ENCODE measurements at places on chromosomes 1 and 21. TPM values are rescaled to one million over a fixed set of nuclear protein-coding genes. Genes with fewer than 3 reads are reported as not detected.

GRCh38 chr1:58905126-58905490 is 121.3 kb upstream of the JUN start:
- H3K4me3 ChIP-seq = no peak overlapping the region
- H3K27ac ChIP-seq = peak overlapping the region; percentile 94
- H3K4me1 ChIP-seq = peaks cover 6% of the 10 kb centered on the region
- no peaks in the 10 kb centered on the region for H3K36me3 ChIP-seq
- no peaks in the 10 kb centered on the region for H3K27me3 ChIP-seq

The AGO4 gene
- total RNA-seq = 15.7 TPM

DNA sequence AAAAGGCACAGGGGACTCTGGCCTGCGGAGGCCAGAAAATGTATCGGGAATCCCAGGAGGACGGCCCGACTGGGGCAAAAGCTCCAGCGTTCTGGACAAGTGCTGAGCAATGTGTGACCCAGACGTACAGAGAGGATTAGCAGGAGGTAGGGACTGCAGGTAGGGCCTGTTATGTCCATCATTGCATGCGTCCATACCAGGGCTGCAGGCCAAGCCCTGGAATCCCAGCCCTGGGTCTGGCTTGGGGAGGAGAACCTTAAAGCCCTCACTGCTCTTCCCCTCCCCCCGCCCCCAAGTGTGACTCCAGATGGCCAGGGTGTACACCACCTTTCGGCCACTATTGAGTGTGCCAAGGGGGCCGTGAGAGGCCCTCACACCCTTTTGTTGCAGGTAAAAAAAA is 2.0 kb downstream of the RNF207 start:
- H3K4me3 ChIP-seq = no peak overlapping the region
- H3K27ac ChIP-seq = no peak overlapping the region
- no peak for DNase-seq
- H3K4me1 ChIP-seq = no peaks in the 10 kb centered on the region
- no peaks in the 10 kb centered on the region for H3K27me3 ChIP-seq

GRCh38 chr1:220119043-220119512 is 25.1 kb downstream of the IARS2 start:
- H3K4me3 ChIP-seq = no peak overlapping the region
- H3K27me3 ChIP-seq = no peaks in the 10 kb centered on the region
- peaks cover 20% of the 10 kb centered on the region for H3K36me3 ChIP-seq

The S100A12 gene
- total RNA-seq = 5.5 TPM

DNA sequence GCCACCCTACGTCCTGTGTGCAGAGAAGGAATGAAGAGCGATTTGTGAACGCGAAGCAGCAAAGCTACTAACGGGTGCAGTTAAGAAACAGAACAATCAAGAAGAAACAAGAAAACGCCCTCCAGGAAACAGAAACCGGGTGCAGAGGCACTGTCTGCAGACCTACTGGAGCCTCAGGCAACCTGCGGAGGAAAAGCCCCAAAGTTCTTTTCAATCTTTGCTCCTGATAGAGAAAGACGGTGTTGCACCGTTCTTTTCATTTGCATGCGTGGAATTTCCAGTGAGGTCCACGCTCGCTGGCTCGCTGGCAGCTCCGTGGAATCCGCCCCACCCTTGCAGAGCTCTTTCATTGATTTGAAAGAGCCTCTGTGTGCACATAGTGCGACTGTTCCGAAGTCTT is 37.0 kb upstream of the PDE9A start:
- H3K27ac ChIP-seq = no peak overlapping the region
- no peak for DNase-seq
- H3K36me3 ChIP-seq = no peaks in the 10 kb centered on the region
- H3K27me3 ChIP-seq = no peaks in the 10 kb centered on the region

The TNFRSF4 gene
- total RNA-seq = 0.59 TPM

GRCh38 chr1:62306065-62306464 is 13.2 kb downstream of the KANK4 start:
- no peaks in the 10 kb centered on the region for H3K27me3 ChIP-seq
- no peaks in the 10 kb centered on the region for H3K36me3 ChIP-seq

- no peaks in the 10 kb centered on the region for H3K4me1 ChIP-seq
- no peaks in the 10 kb centered on the region for H3K36me3 ChIP-seq
- DNase-seq = no peak
- H3K27ac ChIP-seq = no peak overlapping the region
- H3K4me3 ChIP-seq = no peak overlapping the region
Observed at GRCh38 chr1:47871799-47872353, 125.3 kb downstream of the TRABD2B start.

GRCh38 chr1:107434361-107434693 is 293.5 kb downstream of the NTNG1 start:
- no peaks in the 10 kb centered on the region for H3K4me1 ChIP-seq
- no peaks in the 10 kb centered on the region for H3K27me3 ChIP-seq
- no peaks in the 10 kb centered on the region for H3K36me3 ChIP-seq
- DNase-seq = no peak
- H3K27ac ChIP-seq = no peak overlapping the region

GRCh38 chr1:16215882-16216753 is 3.7 kb upstream of the ARHGEF19 start:
- DNase-seq = peak; percentile 86
- H3K36me3 ChIP-seq = no peaks in the 10 kb centered on the region
- no peak overlapping the region for H3K27ac ChIP-seq
- H3K27me3 ChIP-seq = no peaks in the 10 kb centered on the region

GRCh38 chr1:109184687-109185086 is 29.0 kb upstream of the SARS1 start:
- no peaks in the 10 kb centered on the region for H3K27me3 ChIP-seq
- H3K4me3 ChIP-seq = no peak overlapping the region
- no peaks in the 10 kb centered on the region for H3K36me3 ChIP-seq
- peaks cover 14% of the 10 kb centered on the region for H3K4me1 ChIP-seq

GRCh38 chr1:65265651-65266351 is 43.5 kb upstream of the DNAJC6 start:
- H3K4me1 ChIP-seq = peaks cover 23% of the 10 kb centered on the region
- no peak for DNase-seq
- H3K27me3 ChIP-seq = no peaks in the 10 kb centered on the region
- no peaks in the 10 kb centered on the region for H3K36me3 ChIP-seq
- H3K27ac ChIP-seq = peak overlapping the region; percentile 64

The FGGY gene
- 16.0 TPM for total RNA-seq

GRCh38 chr21:34548781-34549376 is 36.9 kb upstream of the KCNE1 start:
- no peak overlapping the region for H3K4me3 ChIP-seq
- H3K36me3 ChIP-seq = no peaks in the 10 kb centered on the region
- no peak for DNase-seq
- H3K4me1 ChIP-seq = peaks cover 44% of the 10 kb centered on the region
- H3K27me3 ChIP-seq = no peaks in the 10 kb centered on the region
- no peak overlapping the region for H3K27ac ChIP-seq

DNA sequence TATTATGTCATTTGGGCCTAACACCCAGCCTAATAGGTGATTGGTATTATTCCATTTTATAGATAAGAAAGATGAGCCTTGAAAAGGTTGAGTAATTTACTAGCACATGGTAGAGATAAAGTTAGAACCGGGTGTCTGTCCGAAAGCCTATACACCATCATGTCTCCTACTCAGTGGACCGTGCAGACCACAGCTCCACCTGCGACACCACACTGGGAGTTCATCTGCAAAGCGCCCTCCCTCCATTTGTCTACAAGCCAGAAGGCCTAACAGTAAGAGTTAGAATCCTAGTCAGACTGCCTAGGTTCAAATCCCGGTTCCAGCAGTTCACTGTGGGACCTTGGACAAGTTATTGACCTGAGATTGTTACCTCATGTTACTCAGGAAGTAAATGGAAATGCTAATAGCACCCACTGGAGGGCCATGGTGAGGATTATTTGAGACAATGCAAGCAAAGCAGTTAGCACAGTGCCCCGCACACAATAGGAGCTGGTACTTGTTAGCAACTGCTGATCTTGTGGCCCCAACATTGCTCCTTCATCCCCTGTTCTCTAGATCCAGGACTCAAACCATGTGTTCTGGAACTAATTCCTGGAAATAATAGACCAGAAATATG is 20.5 kb downstream of the ARMH1 start:
- no peaks in the 10 kb centered on the region for H3K36me3 ChIP-seq
- H3K27ac ChIP-seq = no peak overlapping the region
- no peak overlapping the region for H3K4me3 ChIP-seq
- H3K4me1 ChIP-seq = no peaks in the 10 kb centered on the region
- DNase-seq = no peak
- H3K27me3 ChIP-seq = no peaks in the 10 kb centered on the region

DNA sequence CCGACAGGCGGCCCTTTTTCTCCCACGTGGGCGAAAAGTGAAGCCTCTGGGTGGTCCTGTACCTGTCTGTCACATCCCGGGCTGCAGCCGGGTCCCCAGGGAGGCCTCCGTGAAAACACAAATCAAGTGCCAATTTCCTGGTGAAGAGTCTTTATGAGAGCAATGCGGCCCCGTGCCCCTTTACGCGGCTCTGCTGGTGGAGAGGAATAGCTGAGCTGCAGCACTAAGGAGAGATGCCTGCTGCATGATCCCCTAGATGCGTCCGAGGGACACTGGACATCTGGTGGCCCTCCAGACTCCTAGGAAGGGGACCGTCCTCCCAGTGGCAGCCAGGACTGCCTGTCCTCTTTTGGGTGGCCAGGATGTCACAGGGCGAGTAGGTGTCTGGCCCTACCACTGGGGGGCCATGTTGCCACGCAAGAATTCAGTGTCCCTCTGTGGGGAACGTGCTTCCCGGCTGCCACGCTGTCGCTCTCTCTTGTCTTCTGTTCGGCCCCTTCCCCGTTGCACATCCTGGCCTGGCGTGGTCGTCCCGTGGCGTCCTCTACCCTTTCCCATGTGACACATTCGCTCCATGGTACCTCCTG is 38.7 kb downstream of the COL18A1 start:
- H3K4me3 ChIP-seq = no peak overlapping the region
- no peaks in the 10 kb centered on the region for H3K36me3 ChIP-seq
- no peak overlapping the region for H3K27ac ChIP-seq
- H3K4me1 ChIP-seq = no peaks in the 10 kb centered on the region

- no peak for DNase-seq
- H3K4me1 ChIP-seq = no peaks in the 10 kb centered on the region
- H3K27ac ChIP-seq = no peak overlapping the region
- H3K36me3 ChIP-seq = no peaks in the 10 kb centered on the region
- H3K4me3 ChIP-seq = no peak overlapping the region
Observed at GRCh38 chr21:34813266-34813894, 144.6 kb downstream of the CLIC6 start.

DNA sequence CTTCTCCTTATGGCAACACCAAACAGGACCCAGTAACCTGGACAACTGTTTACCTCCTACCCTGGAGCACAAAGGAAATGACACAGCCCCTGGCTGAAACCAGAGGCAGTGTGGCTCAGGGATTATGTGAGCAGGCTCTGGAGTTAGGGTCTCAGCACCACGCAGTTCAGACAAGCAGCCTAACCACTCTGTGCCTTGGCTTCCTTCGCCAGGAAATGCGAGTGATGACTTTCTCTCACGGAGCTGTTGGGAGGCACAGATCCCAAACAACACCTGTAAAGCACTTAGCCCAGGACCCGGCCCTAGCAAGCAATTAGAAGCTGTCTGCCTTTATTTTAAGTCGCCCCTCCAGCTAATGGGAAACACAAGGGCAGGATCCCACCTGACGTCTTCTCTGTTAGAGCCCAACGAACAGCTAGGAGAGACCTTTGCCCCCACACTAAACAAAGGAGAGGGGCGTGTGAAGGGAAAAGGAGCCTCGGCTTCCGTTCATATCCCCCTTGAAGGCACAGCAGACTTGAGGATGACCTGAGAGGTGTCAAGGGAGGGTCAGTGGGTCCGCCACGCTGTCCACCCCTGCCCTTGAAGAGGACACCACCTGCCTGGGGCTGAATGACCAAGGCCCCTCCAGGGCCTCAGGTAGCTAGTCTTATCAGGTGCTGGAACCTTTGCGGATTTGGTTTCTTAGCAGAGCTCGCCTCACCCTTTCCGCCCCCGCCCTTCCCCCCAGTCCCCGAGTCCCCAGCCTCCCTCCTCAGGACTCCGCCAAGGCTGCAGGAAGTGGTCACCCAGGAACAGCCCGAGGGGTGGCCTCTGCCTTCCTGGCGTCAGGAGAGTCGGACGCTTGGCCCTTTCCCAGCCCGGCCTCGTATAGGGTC is 860 bp downstream of the TMEM63A start:
- no peaks in the 10 kb centered on the region for H3K36me3 ChIP-seq
- peaks cover 51% of the 10 kb centered on the region for H3K4me1 ChIP-seq
- H3K4me3 ChIP-seq = peak overlapping the region; percentile 99
- peak overlapping the region; percentile 92 for H3K27ac ChIP-seq
- no peaks in the 10 kb centered on the region for H3K27me3 ChIP-seq

DNA sequence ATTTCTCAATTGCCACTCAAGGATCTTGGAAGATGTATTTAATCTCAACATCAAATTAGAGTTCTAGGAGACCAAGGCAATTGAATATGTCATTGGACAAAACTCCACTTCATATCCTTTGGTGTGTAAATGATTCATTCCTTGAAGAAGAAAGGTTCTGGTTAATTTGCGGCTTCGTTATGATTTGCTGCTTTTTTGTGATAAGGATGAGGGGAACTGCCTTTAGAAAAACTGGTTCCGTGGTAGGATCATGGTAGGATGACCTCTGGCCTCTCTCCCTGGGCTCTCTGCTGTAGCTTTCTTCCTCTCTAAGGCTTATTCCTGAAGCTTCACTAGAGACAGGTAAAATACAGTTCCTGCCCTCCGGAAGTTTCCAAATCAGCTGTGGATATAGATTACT is 51.5 kb upstream of the ERRFI1 start:
- DNase-seq = no peak
- H3K27me3 ChIP-seq = no peaks in the 10 kb centered on the region
- H3K36me3 ChIP-seq = no peaks in the 10 kb centered on the region
- peaks cover 21% of the 10 kb centered on the region for H3K4me1 ChIP-seq
- H3K4me3 ChIP-seq = no peak overlapping the region
- no peak overlapping the region for H3K27ac ChIP-seq

DNA sequence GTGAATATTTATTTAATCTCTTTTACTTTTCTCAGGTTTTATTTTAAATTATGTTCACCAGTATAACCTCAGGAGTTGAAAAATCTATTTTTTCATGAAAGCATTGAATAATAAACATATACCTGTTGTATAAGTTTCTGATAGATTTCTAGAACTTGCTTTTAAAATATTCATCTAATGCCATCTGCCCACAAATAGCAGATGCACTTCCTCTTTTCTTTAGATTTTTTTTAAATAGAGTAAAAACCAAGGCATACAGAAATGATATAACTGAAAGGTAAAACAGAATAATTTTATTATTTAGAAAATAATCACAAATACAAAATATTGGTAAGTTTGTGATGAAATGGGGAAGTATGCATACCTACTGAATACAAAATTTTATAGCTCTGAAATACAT is 130.7 kb upstream of the PRMT6 start:
- no peak overlapping the region for H3K27ac ChIP-seq
- H3K4me3 ChIP-seq = no peak overlapping the region
- H3K27me3 ChIP-seq = no peaks in the 10 kb centered on the region

GRCh38 chr21:45855248-45855811 is 126.2 kb upstream of the COL6A1 start:
- no peak overlapping the region for H3K4me3 ChIP-seq
- H3K27ac ChIP-seq = no peak overlapping the region
- no peaks in the 10 kb centered on the region for H3K36me3 ChIP-seq
- no peaks in the 10 kb centered on the region for H3K4me1 ChIP-seq
- no peaks in the 10 kb centered on the region for H3K27me3 ChIP-seq

The NBPF20 gene
- total RNA-seq = 0.59 TPM

The SDF4 gene
- 120 TPM for total RNA-seq
